ENCODE measurements at places on chromosomes 4 and X.

GRCh38 chrX:5265324-5265850, 963.3 kb downstream of the NLGN4X start:
- no peak for DNase-seq

- no peak for DNase-seq
Observed at GRCh38 chrX:149937871-149938426, 342 bp downstream of the EOLA2 start.

GRCh38 chr4:110275871-110276270, 77.5 kb upstream of the ELOVL6 start:
- no peak for DNase-seq

DNA sequence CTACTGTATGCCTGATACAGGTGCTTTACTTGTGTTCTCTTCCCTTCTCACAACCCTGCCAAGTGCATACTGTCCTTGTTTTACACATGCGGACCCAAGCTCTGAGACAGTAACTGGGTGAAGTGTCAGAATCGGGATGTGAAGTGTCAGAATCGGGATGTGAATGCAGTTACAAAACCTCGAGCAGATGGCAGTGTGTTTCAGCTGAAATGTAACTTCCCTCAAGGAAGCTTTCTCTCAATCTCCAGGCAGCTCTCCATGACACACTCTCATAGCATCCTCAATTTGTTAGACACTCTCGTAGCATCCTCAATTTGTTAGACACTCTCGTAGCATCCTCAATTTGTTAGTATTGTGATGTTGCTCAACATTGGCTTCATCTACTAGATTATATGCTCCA, 1.1 kb upstream of the HPSE start:
- no peak for DNase-seq

DNA sequence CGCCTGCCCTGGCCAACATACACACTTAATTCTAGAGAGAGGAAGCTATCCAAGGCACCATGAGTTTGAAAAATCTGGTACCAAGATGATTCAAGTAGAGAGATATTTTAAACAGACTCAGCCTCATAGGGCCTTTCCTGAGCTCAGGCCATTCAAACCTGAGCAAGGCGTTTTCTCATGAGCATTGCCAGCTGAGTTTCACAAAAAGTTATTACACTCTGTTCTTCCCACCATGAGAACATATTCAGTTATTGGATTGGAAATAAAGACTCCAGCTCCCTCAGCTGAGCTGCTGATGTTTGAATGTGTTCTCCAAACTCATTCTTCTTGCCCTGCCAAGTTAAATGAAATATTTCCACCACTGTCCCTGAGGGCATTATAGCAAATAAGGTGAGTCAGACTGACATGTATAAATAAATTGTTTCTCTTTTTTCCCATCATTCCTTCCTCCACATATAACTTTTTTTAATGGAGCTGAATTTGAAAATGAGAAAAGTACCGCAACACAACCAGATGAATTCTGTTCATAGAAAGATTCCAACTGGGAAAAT, 429.6 kb downstream of the RAB28 start:
- DNase-seq = no peak

- no peak for DNase-seq
Observed at GRCh38 chrX:51798701-51799100, 55.5 kb downstream of the GSPT2 start.

- DNase-seq = no peak
Observed at GRCh38 chr4:23484689-23485088, 405.2 kb downstream of the PPARGC1A start.

DNA sequence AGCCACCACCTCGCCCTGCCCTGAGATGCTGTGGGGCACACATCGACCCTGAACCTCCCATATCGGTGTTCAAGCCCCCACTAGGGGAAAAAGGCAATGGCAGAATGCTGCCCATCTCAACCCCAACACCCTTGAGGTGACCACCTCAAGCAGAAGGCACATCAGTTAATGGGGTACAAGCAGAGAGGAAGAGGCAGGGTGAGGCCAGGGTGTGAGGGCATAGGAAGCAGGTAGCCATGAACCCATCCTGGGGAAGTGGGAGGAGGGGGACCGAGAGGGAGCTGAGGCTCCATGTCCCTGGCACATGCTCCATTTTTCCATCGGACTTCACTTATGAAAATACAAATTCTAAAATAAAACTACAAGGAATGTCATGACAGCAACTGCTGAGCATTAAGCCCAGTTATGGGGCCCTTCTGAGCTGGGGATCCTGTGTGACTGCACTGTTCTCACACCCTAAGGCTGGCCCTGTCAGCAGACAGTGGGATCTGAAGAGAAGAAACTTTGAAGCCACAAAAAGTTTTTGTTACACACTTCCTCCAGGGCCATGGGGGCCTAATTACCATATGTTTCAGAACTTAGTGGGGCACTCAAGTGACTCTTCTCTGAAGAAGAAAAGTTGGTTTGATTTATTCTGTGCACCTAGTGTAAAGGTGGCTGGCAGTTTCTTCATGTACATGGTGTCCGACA, 68.2 kb upstream of the FAM241A start:
- DNase-seq = no peak

DNA sequence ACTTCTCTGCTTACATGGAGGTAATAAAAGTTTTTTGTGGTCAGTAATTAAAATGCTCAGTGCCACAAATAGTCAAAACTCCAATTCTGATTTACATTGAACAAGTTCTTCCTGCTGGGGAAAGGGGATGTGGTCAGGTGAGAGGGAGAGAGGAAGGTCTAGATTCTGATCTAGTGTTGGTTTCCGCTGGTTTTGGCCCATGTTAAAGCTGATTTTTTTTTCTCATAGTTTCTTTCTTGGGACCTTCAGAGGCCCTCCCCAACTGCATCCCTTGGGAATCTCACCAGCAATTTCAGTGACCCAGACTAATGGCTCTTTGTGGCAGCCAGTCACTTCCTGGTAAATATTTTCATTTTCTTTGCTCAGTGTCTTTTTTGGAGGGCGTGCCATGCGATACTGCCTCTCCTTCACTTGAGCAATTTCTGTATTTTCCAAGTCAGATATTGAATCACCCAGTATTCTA, 332.7 kb downstream of the RAPGEF2 start:
- DNase-seq = peak; percentile 15

GRCh38 chr4:182825786-182826185, 91.4 kb downstream of the DCTD start:
- no peak for DNase-seq

GRCh38 chr4:51885363-51885762, 42.4 kb downstream of the DCUN1D4 start:
- peak; percentile 22 for DNase-seq

GRCh38 chr4:143281507-143282190, 55.0 kb upstream of the GAB1 start:
- no peak for DNase-seq

Measured in activated CD4-positive, alpha-beta T cell treated with anti-CD3 and anti-CD28 coated beads, Interleukin-2, amount 50 U/mL, for 16 hours (primary cell).